Amygdala (tissue), 56 donors: ENCODE measurements at places on chromosomes 7 and 10.
A peak's percentile ranks its signal among the peaks of the same experiment; 100 is the strongest.

GRCh38 chr10:47326306-47326926 lies 4.2 kb downstream of the GDF2 start:
- no peak for DNase-seq

DNA sequence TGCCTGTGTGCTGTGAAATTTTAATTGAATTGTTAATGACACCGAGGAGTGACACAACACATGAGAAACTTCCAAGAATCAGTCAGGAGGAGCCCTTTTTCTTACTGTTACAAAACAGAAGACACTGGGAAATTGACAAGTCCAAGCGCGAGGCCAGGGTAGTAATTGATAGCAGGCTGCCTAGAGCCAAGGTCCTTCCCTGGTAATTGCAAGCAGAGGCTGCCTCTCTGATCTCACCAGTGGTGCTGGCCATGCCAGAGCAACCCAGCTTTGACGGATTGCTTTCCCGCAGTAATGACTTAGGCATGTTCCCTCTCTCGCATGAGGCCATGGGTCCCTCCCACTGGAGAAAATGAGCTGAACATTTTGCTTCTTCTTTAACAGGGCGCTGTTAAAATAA lies 111.5 kb downstream of the LRMDA start:
- no peak for DNase-seq

DNA sequence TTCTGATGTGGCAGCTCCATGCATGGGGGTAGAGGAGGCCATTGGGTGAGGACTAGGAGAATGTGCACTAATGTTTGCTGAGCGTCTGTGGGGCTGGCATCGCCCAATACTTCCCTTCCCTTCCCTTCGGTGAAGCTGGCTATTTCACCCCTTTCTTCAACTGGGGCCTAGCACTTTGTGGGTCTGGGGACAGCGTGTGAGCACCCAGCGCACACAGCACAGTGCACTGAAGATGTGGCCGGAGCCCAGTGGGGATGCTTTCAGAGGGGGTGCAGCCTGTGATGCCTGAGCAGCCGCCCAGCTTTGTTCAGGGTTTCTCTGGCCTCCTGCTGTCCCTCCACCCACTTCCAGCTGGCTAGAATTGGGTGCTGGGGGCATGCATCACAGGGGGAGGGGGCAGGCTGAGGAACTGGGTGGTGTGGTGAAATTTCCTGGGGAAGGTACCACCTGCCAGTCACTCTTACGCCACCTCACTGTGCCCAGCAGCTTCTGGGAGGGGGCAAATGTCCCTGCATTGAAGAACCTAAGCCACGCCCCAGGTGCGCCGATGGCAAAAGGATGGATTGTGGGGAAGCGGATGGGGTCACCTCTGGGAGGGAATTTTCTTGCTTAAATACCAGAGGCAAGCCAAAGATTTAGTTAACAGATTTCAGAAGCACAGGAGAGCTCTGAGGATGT lies 45.5 kb downstream of the CLEC2L start:
- no peak for DNase-seq

DNA sequence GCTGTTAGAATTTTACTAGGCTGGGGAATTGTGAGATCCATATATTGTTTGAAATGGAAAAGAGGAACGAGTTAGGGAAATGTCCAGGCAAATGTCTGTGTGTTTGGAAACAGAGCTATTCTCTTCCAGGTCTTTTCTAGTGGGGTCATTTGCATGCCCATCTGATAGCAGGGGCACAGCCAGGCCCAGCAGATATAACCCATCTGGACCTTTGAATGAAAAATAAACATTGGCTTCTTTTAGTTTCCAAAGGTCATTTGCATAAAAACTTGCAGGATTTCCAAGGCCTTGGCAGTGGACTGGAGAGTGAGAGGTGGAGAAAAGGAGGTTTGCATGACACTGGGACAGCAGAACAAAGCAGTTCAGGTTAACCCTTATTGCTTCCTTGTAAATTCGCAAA lies 188.0 kb upstream of the GPR26 start:
- no peak for DNase-seq

DNA sequence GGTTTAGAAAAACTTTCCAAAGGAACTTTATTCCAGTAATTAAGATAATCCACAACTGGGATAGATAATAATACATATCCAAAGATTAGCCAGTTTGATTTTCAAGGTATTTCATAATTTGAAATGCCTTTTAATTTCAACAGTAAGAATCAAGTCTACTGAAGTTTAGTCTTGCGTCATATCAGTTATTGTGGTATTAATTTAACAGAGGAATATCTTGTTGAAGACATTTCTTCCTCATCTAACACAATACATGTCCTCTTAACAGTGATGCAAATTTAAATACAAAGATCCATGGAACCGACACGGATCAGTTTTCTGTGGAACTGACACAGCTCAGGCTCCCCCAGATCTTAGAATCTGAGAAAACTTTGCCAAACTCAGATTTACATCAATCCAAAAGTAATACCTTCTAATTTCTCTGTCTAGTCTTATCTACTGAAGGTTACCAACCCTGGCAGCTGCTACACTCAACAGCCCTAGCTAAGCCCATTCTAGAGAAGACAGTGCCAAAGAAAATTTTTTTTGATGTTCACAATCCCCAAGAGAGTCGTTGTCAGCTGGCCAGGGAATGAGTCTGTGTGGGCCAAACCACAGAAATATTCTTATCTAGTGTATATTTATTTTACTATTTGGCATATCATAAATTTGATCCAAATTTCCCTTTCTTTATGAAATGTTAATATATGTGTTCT lies 365.2 kb upstream of the MEOX2 start:
- DNase-seq: no peak

- DNase-seq: no peak
Measured at GRCh38 chr7:131690441-131690840, 134.0 kb upstream of the PODXL start.

- no peak for DNase-seq
Measured at GRCh38 chr7:5225616-5226290, 35.7 kb downstream of the WIPI2 start.

GRCh38 chr7:44326261-44327125 lies 1.1 kb upstream of the CAMK2B start:
- DNase-seq: no peak

- no peak for DNase-seq
Measured at GRCh38 chr10:128178302-128178958, 52.2 kb upstream of the MKI67 start.

DNA sequence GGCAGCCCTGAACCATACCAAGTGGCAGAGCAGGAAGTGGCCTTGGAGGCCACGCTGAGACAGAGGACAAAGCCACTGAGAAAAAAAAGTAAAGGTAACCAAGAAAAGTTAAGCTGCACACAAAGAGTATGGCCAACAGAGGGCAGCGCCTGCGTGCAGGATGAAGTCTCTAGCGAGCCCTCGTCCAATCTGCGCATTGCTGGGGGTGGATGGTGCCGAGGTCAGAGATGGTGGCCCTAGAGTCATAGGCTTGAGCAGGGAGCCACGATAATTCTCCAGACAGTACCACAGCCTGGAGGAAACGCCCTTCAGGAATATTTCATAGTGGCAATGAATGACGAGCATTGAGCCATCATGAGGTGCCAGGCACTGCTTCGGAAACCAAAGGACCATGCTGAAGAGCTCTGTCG lies 9.7 kb downstream of the ATP6V0E2 start:
- no peak for DNase-seq

DNA sequence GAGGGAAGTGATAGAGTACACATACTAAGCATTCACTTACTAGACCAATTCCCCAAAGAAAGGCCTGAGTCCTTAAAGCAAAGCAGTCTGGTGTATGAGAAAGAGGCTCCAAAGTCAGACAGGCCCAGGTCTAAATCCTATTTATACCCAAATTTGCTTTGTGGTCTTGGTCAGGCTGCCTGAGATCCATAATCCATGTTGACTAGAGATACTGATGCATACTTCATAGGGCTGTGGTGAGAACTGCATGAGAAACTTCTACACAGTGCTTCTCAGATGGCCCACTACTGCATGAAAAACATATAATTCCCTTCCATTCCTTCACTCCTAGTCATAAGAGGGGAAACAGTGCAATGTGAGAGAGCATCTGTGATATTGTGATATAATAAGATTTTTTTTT lies 81.6 kb upstream of the SP4 start:
- DNase-seq: no peak

- DNase-seq: no peak
Measured at GRCh38 chr7:1357601-1358271, 101.5 kb downstream of the MICALL2 start.

DNA sequence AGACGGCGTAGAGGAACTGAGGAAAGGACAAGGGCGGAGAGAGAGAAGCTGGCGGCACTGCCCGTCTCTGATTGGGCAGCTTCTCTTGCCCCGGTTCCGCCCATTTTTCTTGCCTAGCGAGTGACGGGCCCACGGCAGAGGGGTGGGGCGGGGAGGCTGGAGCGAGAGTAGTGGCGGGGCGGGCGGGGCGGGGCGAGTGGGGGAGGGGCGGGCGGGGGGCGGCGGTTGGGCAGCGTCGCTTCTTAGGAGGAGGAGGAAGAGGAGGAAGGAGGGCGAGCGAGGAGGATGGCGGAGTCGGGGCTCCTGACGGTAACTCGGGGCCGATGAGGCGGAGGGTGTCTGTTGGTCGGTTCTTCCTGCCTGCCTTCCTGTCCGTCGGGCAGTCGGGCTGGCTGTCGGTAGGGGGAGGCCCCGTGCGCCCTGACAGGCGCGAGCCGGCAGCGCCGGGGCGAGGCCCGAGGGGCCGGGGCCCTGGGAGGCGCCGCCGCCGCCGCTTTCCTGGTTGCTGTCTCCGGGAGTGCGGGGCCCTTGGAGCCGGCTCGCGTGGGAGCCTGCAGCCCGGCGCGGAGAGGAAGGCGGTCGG lies at the start of gene SHOC2:
TSS of gene SHOC2 (plus strand) at position 256 of the 583 bp plus-strand sequence. CDS start 44,755 bp downstream, outside the sequence.
- peak; percentile 99 for DNase-seq

DNA sequence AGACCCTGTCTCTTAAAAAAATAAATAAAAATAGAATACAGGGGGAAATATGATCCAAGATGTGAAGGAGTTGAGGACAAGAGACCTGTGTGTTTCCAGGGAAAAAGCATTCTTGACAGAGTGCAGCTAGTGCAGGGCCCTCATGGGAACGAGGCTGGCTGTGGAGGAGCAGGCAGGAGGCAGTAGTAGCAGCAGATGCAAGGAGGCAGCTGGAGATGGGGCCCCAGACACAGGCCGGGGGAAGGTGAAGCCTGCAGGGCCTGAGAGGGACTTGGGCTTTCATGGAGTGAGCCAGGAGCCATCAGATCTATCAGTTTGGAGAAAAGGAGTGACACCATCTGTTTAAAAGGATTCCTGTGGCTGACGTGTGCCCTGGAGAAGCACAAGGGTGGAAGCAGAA lies 71.4 kb upstream of the ZNF438 start:
- no peak for DNase-seq

GRCh38 chr7:5238500-5238899 lies 44.2 kb upstream of the SLC29A4 start:
- no peak for DNase-seq

DNA sequence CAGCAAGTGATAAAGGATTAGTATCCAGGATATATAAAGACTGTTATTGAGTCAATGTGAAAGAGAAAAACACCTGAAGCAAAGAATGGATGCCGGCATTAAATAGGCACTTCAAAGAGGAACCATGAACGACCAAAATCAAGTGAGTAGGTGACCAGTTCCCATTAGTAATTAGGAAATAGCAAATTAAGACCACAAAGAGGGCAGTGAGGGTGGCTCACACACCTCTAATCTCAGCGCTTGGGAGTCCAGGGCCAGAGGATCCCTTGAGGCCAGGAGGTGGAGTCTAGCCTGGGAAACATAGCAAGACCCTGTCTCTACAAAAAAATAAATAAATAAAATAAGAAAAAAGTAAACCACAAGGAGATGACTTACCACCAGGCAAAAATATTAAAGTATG lies 1.5 kb upstream of the ANTXRL start:
- DNase-seq: no peak
